ENCODE measurements at places on chromosomes 6 and 20. TPM values are rescaled to one million over a fixed set of nuclear protein-coding genes. Genes with fewer than 3 reads are reported as not detected.

The BNIP5 gene
- not detected for total RNA-seq

The PDE10A gene
- 6.0 TPM for total RNA-seq

The RBM12 gene
- total RNA-seq = 72.5 TPM

The CD109 gene
- total RNA-seq = 22.1 TPM

The SLC12A5 gene
- 2.0 TPM for total RNA-seq

The FAM162B gene
- 13.2 TPM for total RNA-seq

The LGSN gene
- 0.38 TPM for total RNA-seq

The TRIM31 gene
- 0.35 TPM for total RNA-seq

The RAB23 gene
- 13.7 TPM for total RNA-seq

The CCN2 gene
- 229 TPM for total RNA-seq

The LIN28B gene
- total RNA-seq = not detected

The PRL gene
- total RNA-seq = not detected

The SLC22A7 gene
- total RNA-seq = not detected

The WFDC2 gene
- 113 TPM for total RNA-seq

The CABLES2 gene
- total RNA-seq = 4.1 TPM

The E2F1 gene
- 2.4 TPM for total RNA-seq

The ADGRB3 gene
- total RNA-seq = 3.5 TPM

The UNC93A gene
- not detected for total RNA-seq

The PSORS1C2 gene
- not detected for total RNA-seq

The FRS3 gene
- 8.5 TPM for total RNA-seq

The RIMS4 gene
- 3.2 TPM for total RNA-seq
